ENCODE measurements at places on chromosomes 6 and 20.

DNA sequence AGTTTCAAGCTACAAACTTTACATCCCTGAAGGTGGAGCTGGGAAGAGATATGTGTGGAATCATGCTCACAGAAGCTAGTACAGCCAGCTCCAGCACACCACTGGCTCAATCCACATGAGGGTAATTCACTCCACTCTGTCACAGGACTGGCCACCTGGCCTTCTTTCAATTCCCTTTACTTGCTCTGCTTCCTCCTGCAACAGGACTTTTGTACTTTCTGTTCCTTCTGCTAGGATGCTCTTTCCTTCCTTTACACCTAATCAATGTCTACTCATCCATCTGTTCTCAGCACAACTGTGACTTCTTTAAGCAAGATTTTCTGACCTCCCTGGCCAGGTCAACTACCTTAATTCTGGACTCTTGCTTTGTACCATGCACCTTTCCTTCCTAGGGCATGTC lies 39.4 kb upstream of the MYB start:
- no peak for DNase-seq

- DNase-seq = no peak
These were observed 441.1 kb upstream of the JARID2 start for GRCh38 chr6:14804785-14805210.

DNA sequence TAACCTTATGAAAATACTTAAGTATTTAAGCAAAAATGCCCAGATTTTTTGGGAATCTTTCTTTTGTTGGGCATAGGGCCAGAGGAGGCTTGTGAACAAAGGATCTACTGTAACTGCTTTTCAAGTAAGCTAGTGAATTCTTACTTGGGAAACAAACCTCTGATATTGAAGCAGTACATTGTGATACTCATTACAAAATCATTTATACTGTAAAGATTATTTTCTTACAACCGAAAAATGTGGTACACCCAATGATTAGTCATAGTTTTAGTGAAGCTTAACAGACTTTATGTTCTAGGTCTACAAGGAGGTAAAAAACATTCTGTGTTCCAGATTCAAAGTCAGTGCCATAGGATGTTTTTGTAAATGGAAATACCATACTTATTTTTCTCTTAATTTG lies 272.9 kb upstream of the KCNQ5 start:
- DNase-seq = no peak

DNA sequence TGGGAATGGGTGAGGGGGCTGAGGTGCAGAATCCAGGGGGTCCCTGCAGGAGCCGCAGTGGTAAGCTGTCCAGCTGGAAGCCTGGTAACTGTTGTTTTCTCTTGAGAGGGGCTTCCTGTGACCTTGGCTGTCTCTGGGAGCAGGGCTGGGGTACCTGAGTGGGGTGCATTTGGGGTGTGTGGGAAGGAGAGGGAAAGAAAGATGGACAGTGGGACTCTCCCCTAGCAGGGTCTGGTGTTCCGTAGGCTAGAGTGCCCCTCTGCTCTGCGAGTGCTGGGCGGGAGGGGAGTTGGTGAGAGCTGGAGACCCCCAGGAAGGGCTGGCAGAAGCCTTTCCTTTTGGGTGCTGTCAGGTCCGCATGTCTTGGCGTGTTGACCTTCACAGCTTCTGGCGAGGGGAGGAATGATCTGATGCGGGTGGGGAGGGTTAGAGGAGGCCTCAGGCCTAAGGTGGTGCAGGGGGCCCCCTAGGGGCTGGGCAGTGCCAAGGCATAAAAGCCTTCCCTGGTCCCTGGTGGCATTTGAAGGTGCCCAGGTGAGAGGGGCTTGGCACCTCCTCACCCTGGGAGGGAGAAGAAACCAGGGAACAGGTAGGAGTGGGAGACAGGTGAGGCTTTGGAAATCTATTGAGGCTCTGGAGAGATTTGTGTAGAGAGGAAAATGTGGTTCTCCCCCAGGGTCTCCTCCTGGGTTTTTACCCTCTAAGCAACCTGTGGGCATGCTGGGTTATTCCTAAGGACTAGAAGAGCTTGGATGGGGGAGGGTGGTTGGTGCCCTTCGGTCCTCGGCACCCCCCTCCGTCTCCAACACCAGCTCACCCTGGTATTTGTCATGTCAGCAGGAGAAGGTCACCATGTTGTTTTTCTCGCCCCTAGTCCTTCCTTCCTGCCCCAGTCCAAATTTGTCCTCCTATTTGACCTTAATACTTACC lies 3.3 kb downstream of the VEGFA start:
- peak; percentile 43 for DNase-seq

All from stimulated activated naive CD4-positive, alpha-beta T cell treated with Interleukin-2 at 50 U/mL for 16 hours (primary cell).